Activated CD4-positive, alpha-beta T cell treated with anti-CD3 and anti-CD28 coated beads, Interleukin-10, Interleukin-2, amounts not matched to agents 100 ng/mL and 50 ng/mL, durations not matched to agents 16 hours and 8 hours (primary cell): ENCODE measurements at places on chromosomes 13 and 19.
A peak's percentile ranks its signal among the peaks of the same experiment; 100 is the strongest.

GRCh38 chr13:49539313-49539712 lies 43.6 kb downstream of the PHF11 start:
- no peak for DNase-seq

GRCh38 chr13:36432106-36432544 lies at the start of gene CCNA1:
TSS of gene CCNA1 (plus strand) at chr13:36432495. CDS start at chr13:36433057, 562 bp downstream.
- peak; percentile 47 for DNase-seq

DNA sequence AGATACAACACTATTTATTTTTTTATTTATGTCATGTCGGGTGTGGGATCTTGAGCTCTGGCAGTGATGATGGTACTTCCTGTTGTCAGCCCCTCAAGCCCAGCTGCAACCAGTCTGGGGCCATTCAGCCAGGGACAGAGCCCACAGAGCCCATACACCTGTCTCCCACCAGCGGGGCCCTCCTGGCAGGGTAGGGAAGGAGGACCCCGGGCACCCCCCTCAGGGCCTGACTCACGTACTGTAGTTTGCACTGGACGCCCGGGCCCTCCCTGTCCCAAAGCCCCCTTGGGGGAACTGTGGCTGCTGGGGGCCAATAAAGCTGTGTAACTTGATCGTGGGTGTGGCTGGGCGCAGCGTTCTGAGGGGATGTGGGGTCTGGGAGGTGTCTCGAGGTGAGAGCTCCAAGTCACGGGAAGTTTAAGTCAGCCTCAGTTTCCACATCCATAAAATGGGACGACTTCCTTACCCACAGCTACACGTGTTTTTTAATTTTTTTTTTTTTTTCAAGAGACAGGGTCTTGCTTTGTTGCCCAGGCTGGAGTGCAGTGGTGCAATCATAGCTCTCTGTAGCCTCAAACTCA lies 9.5 kb downstream of the ATG4D start:
- no peak for DNase-seq

- DNase-seq = no peak
Measured at GRCh38 chr13:35470671-35471661, 5.5 kb downstream of the MAB21L1 start.

DNA sequence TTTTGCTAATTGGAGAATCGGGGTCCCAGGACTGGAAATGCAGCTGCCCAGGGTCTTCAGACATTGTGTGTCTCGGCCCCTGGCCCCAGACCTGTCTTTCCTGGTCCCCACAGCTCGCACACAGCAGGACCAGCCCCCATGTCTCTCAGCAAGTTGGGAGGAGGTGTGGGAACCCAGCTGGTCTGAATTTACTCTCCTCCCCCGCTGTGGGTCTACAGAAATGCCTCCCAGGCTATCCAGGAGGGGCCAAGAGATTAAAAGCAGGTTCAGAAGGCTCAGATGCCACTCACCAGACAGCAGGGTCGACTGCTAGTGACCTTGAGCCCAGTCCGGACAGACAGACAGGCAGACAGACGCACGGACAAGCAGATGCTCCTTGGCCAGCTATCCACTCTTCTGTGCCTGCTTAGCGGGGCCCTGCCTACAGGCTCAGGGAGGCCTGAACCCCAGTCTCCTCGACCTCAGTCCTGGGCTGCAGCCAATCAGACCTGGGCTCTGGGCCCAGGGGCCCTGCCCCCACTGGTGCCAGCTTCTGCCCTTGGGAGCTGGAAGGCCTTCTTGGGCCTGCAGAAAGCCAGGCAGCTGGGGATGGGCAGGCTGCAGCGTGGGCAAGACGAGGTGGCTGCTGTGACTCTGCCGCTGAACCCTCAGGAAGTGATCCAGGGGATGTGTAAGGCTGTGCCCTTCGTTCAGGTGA lies at the start of gene DAND5:
TSS of gene DAND5 (plus strand) at position 285 of the 697 bp plus-strand sequence. CDS start at position 370, 85 bp downstream.
- no peak for DNase-seq

GRCh38 chr19:49887665-49888509 lies 8.8 kb downstream of the IL4I1 start:
- no peak for DNase-seq

DNA sequence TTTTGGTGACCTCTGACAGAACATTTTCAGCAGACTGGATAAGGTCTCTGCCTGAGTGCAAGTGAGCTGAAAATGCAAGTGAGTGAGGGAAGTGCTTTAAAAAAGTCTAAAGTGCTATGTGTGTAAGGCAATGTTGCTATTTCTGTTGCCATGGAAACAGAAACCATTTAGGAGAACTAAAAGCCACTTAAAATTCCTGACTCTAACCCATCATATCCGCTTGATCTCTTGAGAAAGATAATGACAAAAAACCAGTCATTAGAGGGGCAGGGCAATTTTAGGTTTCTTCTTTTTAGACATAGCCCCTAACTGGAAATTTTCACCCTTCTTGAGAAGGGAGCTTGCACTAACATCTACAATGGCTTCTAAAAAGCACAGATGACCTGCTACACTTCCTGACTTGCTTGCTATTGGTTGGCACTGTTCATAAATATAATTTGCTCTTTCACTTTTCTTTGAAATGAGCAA lies at the start of gene CYSLTR2:
TSS of gene CYSLTR2 (plus strand) at position 458 of the 468 bp plus-strand sequence. CDS start 52,889 bp downstream, outside the sequence.
- DNase-seq = peak; percentile 52

GRCh38 chr13:26707122-26708006 lies 53.2 kb downstream of the GPR12 start:
- peak; percentile 50 for DNase-seq

- no peak for DNase-seq
Measured at GRCh38 chr13:91228108-91228507, 119.4 kb upstream of the MIR17HG start.

DNA sequence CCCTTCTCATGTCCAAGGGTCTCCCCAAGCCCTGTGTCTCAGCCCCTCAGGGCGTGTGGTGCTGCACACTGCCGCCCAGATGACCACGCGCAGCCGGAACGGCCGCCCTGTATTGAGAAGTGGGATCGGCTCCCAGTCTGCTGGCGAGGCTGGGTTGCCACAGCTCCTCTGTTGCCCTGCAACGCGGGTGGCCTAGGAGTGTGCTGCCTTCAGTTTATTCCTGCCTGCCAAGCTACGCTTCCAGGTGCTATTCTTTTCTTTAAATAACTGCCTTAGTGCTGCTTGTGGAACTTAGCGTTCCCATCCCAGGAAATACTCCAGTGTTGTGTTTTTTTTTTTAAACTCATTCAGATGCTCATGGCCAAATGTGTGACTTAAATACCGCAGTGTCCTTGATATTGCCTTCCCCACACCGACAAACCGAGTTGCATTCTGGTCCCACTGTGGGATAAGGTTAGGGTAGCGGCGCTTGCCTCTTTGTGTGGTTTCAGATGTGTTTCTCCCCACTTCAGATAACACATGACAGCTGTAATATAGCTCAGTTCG lies 16.6 kb downstream of the ACTN4 start:
- DNase-seq = no peak

- no peak for DNase-seq
Measured at GRCh38 chr19:39595950-39596349, 6.4 kb upstream of the LGALS13 start.

GRCh38 chr19:50679177-50680125 lies 30.2 kb downstream of the C19orf81 start:
- DNase-seq = peak; percentile 90

- no peak for DNase-seq
Measured at GRCh38 chr13:63025741-63026140, 1610.1 kb upstream of the PCDH20 start.

DNA sequence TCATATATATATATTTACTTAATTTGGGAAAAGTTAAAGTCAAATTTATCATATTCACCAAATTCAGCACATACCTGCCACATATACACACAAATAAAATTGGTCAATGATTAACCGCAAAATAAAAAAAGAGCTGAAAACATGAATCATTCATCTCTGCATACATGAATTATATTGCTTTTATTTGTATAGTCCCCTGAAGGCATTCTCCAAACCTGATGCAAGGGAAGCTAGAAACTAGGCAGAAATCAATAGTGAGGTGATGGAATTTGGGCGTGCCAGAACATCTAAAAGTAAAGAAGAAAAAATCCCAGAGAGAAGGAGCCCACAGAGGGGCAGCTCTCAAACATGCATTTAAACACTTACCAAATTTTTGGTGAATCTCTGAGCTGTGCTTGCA lies 60.1 kb downstream of the UFM1 start:
- no peak for DNase-seq

DNA sequence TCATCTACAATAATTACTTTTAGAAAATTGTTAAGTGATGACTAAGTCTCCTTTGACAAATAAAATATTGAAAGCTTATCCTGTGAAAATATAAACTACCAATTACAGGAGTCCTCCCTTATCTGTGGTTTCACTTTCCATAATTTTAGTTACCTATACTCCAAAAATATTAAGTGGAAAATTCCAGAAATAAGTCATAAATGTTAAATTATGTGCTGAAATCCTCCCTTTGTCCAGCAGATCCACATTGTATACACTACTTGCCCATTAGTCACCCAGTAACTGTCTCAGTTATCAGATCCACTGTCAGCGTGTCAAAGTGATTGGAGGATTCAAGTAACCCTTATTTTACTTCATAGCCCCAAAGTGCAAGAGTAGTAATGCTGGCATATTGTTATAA lies 98.1 kb downstream of the SERP2 start:
- no peak for DNase-seq

- DNase-seq = peak; percentile 55
Measured at GRCh38 chr19:12784871-12785430, 6.3 kb upstream of the JUNB start.

GRCh38 chr19:2478756-2479555 lies 3.0 kb downstream of the GADD45B start:
- DNase-seq = peak; percentile 70

DNA sequence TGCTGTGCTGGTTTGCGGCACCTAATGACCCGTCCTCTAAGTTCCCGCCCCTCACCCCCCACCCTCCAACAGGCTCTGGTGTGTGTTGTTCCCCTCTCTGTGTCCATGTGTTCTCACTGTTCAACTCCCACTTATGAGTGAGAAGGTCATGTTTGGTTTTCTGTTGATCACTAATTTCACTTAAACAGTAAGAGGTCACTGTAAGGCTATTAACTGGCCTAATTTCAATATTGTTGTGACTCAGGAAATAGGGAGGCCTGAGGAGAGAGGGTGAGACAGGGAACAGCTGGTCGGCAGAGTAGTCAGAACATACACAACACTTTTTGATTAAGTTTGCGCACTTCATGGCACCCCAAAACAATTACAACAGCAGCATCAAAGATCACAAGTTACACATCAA lies 15.6 kb downstream of the TUBGCP3 start:
- DNase-seq = no peak

DNA sequence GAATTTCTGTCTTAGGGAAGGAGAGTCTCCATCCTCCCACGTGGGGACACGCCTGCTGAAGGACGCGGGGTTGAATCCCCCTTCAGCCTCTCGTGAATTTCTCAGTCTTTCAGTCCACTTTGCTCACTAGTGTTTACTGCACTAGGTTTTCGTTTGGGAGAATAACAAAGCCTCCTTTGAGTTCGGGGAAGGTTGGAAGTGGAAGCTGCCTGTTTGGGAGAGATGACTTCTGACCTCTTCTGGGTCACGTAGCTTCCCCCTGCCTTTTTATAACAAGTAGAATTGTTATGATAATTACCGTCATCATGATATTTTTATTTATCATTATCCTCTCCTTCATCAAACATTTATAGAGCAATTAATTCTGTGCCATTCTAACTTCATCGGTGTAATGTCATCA lies 60.7 kb downstream of the ATP11A start:
- DNase-seq = no peak

DNA sequence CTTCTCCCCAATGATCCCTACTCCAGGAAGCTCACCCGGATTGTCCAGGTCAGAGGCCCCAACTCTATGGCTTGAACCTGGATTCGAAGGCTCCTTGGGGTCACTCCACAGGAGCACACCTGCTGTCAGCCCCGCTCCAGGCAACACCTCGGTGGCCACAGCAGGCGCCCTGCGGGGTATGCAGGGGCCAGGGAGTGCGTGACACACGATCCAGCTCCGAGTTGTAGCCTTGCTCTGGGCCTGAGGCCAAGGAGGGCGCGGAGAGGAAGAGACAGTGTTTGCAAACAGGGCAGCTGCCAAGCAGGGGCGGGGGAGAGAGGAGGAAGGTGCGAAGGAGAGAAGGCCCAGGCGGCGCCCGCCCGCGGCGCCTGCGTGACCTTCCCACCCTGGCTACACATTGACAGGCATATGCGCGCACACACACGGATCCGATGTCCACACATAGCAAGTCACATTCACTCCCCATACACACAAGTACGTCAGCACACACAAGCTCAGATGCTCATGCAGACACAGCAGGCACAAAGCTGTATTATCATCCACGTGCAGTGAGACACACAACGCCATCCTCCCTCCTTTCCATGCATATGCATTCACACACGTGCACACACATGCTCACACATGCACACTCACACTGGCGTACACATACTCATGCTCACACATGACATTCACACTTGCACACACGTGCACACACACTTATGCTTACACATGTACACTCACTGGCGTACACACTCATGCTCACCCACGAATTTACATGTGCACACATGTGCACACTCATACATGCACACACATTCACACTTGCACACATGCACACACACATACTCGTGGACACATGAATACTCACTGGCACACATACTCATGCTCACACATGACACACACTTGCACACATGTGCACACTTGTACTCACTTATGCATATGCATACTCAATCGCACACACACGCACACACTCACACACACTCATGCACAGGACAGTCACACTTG lies 10.4 kb downstream of the SBK2 start:
- no peak for DNase-seq

GRCh38 chr13:46160471-46161066 lies 21.4 kb downstream of the LCP1 start:
- DNase-seq = peak; percentile 80

GRCh38 chr13:49652355-49653305 lies 24.3 kb downstream of the ARL11 start:
- peak; percentile 41 for DNase-seq

DNA sequence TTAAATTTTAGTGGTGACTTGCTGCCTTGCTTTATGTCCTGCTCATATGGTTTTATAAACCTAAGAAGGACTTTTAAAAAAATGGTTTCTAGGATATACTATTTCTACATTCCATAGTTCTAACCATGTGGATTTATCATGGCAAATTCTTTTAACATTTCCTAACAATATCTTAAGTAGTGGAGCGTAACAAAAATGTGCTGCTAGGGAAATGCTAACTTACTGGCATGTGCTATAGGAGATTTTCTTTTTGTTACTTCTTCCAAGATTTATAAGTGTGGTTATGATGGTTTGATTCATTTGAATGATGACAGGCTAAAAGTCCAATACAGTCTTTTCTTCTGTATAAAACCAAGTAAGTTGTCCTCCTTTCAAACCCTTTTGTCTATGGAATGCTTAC lies 713.7 kb downstream of the SLITRK1 start:
- no peak for DNase-seq

DNA sequence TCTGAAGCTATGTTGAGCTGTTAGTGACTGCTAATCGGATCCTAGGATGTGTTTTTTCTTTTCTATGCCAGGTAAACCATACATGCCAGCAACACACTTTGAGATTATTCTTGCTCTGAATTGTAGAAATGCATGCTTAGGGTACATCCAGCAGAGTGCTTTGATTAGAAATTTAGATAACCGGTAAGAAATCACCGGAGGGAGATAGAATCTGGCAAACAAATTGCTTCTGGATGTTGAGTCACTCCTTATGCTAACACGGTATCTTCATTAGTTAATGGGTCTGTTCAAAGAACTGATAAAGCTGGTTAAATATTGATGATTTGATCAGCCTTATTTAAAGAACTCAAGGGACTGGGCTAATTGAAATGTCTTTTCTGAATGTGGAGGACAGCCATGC lies 85.1 kb upstream of the SIAH3 start:
- DNase-seq = no peak
